ENCODE measurements at places on chromosomes 11 and 22. TPM values are rescaled to one million over a fixed set of nuclear protein-coding genes. Genes with fewer than 3 reads are reported as not detected.

Gene MUC6
- not detected for total RNA-seq

Gene OR2D2
- total RNA-seq, result 0.20 TPM

Gene TCP11L1
- total RNA-seq, result 7.6 TPM

Gene TRIM49C
- not detected for total RNA-seq

Gene GLYATL2
- total RNA-seq, result 1.6 TPM

Gene CHRM4
- 0.12 TPM for total RNA-seq

Gene OR4A16
- total RNA-seq, result not detected

Gene UCP2
- total RNA-seq, result 5.3 TPM

Gene MPEG1
- 1.8 TPM for total RNA-seq

Gene CSTF3
- 13.5 TPM for total RNA-seq

Gene CPT1A
- 23.9 TPM for total RNA-seq

Gene CYB5R2
- total RNA-seq, result 24.0 TPM

Gene OR5I1
- total RNA-seq, result not detected

Gene SEZ6L
- 0.04 TPM for total RNA-seq

Gene CEND1
- not detected for total RNA-seq

Gene TRIM48
- not detected for total RNA-seq

Gene C11orf65
- 0.36 TPM for total RNA-seq

Gene OR51D1
- total RNA-seq, result not detected

Gene MLC1
- total RNA-seq, result not detected

Gene MRGPRX1
- not detected for total RNA-seq

Gene CSNK2A3
- 0.84 TPM for total RNA-seq

Gene LGR4
- 22.8 TPM for total RNA-seq

Gene CD59
- 319 TPM for total RNA-seq

Gene F2
- not detected for total RNA-seq

Gene OR2AG2
- total RNA-seq, result 0.04 TPM

Gene OR52L1
- total RNA-seq, result not detected

Gene SLC22A9
- not detected for total RNA-seq

Gene SLC16A8
- 0.24 TPM for total RNA-seq

Gene RBX1
- 56.0 TPM for total RNA-seq

Gene CCDC34
- 10.2 TPM for total RNA-seq

Data from esophagus mucosa (tissue), 1 donor.